Bone marrow (tissue), 2 donors: ENCODE measurements at places on chromosomes 2 and 18.

DNA sequence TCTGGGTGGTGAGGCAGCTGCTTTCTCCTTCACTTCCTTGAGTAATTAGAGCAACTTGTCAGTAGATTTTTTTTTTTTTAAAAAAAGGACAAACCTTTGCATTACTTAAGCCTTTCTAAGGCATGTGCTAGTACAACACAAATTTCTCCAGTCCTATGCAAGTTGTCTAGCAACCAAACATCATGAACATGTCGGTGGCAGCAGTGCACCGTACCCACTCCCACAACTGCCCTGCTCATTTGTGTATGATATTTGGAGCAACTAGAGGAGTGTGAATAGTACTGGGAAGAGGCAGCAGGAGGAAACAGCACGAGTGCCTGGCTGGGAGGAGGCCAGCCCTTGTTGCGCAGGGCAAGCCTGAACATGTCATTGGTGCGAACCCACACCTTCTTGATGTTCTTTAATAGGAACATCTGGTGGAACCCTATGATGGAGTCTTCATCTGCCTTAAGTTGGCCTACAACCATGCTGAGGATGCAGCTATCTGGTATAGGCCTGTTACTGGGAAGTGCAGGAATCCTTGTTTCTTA, 238.3 kb downstream of the TDRD15 start:
- no peak for DNase-seq

DNA sequence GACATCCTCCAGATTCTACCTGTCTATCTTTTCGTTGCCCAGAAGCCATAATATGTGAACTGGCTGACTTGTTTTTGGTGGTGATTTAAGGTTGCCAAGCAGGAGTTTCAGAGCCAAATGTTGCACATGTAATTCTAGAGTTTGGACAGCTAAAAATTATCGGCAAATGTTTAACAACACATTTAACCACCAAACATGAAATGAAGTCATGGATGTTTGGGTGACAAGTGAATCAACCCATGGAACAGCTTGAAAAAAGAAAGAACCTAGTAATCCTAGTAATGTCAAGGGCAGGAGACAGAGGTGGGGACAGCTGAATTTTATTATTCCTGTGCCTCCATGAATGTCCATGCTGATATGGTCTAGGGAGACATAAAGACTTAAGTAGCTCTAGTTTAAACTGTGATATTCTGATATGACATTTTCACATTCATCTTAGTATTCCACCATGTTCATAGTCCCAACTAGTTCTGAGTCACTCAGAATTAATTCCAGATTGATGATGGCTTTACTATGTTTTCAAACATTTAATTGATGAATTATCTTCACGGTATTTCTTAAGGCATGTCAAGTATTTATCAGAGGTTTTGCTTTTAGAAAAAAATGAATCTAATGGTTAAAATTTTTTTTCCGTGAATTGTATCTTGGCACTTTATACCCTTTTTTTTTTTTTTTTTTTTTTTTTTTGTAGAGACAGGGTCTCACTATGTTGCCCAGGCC, 101.7 kb downstream of the SOCS6 start:
- no peak for DNase-seq

GRCh38 chr18:54647176-54647575, 56.1 kb downstream of the DYNAP start:
- DNase-seq = no peak

DNA sequence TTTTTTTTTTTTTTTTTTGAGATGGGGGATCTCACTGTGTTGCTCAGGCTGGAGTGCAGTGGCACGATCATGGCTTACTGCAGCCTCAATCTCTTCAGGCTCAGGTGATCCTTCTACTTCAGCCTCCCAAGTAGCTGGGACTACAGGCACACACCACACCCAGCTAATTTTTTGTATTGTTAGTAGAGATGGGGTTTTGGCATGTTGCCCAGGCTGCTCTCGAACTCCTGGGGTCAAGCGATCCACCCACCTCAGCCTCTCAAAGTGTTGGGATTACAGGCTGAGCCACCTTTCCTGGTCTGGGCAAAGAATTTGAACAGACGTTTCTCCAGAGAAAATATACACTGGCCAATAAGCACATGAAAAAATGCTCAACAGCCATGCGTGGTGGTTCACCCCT, 2.9 kb upstream of the SNRNP200 start:
- no peak for DNase-seq

DNA sequence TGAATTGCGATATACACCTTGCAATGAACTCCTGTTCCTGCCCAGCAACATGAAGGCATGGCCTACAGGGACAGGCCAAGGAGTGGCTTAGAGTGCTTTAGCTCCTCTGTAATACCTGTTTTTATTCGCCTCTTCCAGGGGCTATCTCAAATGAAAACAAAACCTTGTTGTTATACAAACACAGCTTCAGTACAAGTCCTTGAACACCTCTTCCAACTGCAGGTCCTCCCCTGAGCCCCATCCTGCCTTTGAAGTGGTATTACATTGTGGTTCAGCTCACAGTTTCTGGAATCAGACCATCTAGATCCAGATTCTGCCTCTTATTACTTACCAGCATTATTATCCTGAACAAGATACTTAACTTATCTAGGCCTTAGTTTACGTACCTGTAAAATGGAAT, 83.0 kb upstream of the HNRNPA3 start:
- DNase-seq = no peak

- no peak for DNase-seq
Measured at GRCh38 chr2:19488009-19488691, 129.7 kb upstream of the OSR1 start.

DNA sequence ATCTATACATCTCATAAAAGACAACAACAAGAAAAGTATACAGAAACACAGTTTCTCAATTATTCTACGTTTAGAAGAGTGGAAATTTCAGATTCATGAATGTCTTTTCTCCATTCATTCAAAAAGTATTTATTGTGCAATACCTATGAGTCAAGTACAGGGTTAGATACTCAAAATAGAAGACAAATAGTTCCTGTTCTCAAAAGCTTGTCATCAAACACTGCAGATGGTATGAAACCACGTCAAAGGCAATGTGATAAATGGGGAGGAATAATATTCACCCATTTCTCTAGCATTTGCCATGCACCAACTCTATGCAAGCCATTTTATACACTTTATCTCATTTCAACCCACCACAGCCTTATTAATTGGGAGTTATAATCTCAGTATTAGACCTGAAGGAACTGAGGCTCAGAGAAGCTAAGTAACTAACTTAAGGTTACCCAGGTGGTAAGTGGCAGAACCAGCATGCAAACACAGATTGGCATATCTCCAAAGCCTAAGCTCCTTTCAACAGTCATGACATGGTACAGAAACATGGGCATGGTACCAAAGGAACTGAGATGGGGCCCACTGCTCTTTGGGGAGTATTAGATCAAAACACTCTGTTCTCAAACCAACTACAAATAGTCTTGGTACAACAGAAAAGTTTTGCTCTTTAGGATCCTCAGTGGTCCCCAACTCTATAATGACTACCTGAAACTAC, 67.2 kb upstream of the NPAS2 start:
- no peak for DNase-seq

- no peak for DNase-seq
Measured at GRCh38 chr2:224264259-224264658, 137.6 kb downstream of the FAM124B start.

DNA sequence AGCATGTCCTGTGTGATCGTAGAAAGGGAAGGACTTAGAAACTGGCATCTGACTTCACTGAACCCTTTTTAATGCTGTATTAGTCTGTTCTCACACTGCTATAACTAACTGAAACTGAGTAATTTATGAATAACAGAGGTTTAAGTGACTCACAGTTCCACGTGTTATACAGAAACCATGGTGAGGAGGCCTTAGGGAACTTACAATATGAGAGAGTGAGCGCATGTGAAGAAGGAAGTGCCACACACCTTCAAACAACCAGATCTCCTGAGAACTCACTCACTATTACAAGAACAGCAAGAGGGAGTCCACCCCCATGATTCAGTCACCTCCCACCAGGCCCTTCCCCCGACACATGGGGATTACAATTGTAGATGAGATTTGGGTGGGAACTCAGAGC, 811.3 kb downstream of the CPS1 start:
- DNase-seq = no peak

DNA sequence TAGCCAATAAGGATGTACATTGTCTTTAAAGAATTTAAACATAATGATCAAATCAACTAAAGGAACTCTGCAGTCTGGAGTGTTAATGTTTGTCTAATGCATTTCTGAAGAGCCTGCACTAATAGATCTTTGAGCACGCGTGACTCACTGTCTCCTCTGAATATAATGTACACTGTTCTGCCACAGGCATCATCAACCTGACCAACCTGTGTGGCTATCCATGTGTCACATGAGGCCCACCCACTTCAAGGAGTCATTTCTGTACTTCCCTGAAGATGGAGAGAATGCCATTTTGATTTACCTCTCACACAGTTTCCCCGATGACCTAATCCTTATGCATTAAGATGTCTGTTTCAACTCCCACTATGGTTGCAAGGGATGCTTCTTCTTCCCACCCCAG, 434.0 kb upstream of the SPHKAP start:
- DNase-seq = no peak

DNA sequence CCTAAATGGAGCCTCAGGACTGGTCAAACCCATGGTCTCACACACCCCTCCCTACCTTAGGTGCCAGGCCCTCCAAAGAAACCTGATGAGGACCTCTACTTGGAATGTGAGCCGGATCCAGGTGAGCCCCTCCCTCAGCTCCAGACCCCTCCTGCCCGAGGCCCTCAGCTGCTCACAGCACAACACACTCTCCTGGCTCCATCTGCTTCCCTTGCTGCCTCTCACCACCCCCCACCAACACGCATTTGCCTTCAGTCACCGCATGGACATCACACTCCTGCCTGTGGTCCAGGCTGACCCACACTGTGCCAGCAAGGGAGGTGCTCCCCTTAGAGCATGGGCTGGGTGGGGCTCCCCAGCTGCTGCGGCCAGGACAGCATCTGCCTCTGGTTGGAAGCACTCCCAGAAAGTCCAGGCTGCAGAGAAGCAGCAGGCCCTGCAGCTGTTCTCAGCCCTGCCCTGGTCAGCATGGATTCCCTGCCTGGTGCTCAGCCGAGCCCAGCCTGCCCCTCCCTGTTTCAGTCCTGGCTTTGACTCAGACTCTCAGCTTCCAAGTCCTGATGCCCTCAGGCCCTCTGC, 15.1 kb downstream of the SH2D6 start:
- DNase-seq = no peak

GRCh38 chr18:57768537-57769326, 34.4 kb downstream of the ATP8B1 start:
- DNase-seq = no peak

DNA sequence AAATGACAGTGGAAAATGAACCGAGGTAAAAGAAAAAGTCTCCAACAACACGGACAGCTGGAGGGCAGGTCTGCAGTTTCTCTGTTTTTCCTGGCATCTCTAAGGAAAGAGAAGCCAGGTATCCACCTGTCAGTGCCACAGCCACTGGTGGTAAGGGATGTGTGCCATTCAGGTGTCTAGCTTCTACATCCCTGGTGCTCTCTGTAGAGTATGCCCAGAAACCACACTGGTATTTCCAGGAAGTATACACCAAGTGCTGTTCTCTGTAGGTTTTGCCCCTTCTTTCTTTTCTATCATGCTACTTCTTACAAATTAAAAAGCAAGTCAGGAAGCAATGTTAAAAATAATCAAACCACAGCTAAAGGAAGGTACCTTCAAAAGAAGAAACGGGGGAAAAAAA, 7.6 kb upstream of the AGFG1 start:
- no peak for DNase-seq

DNA sequence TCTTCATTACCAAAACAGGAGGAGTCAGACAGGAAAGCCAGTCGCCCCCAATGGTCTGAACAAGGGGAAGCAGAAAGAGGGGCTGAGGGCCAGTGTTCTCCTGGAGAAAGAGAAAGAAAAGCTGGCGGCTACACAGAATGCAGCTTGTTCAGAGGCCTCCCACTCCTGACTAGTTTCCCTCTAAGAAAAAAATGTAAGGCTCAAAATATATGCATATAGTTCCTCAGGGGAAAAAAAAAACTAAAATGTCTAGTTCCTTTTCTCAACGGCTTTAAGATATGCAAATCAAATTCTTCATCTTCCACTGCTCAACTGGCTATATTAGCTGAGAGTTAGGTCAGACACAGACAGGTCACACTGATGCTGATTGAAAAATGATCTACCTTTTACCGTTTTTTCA, 18.6 kb downstream of the MBOAT2 start:
- DNase-seq = no peak

DNA sequence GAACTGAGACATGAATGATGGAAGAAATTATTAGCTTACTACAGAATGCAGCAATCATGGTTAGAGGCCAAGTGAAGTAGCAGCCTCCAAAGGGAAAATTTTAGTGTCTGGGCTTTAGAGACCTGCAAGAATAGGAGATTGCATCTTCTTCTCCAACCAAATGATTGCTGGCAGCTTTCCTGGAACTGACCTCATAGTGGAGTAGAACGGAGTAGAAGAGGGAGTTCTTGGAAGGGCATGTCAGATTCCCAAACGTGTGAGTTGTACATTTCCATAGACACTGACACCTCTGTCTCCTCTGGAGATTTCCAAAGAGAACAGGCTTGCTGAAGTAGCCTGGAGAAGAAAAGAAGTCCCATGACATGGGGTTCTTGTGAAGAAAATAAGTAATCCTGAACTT, 169.8 kb upstream of the ERBB4 start:
- DNase-seq = no peak

DNA sequence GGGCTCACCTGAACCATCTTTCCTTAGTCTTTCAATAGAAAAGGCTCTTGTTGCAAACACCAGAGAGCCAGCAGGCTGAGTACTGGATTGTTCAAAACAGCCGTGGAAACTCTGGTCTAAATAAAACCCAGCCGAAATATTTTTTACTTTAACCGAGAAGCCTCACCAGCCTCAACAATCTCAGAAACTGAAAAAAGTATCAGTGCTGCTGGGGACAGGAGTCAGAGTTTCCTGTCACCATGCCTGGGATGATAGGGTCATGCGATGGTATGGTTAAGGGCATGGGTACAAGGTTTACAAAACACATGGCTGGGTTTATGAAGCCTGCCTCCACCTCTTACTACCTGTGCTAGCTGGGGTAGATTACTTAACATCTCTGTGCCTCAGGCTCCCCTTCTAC, 55.3 kb upstream of the FZD7 start:
- no peak for DNase-seq

- no peak for DNase-seq
Measured at GRCh38 chr2:61443342-61444041, 27.4 kb downstream of the USP34 start.

DNA sequence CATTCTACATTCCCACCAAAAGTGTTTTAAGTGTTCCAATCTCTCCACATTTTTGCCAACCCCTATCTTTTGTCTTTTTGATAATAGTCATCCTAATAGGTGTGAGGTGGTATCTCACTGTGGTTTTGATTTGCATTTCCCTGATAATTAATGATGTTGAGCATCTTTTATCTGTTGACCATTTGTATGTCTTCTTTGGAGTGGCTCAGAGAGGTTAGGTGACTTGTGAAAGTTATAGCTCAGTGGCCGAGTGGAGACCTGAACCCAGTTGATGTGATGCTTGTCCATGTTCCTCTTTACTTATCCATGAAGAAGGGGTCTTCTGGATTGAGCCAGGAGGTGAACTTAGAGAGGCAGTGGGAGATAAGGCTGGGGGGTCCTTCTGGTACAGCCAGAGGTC, 78.8 kb downstream of the DDX1 start:
- DNase-seq = no peak

GRCh38 chr2:156719036-156719435, 282.9 kb downstream of the GPD2 start:
- no peak for DNase-seq
